GM20000 (cell line): ENCODE measurements at places on chromosomes 2 and 18.

DNA sequence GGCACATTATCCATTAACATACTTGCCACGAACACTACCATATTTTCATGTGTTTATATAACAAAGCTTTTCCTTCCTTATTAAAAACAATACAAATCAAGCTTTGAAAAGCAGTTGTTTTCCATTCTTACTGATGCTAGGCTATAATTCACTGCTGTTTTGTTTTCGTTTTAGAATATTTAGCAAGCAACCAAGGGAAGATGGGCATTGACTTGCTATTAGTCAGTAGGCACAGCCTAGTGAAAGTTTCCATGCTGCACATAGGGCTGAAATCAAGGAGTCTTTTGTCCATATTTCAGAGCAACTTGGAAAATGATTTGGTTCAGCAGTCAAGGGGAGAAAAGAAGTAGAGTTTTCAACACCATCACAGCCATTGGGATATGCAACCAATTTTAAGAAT, 31.3 kb downstream of the BCL2 start:
- no peak for DNase-seq

DNA sequence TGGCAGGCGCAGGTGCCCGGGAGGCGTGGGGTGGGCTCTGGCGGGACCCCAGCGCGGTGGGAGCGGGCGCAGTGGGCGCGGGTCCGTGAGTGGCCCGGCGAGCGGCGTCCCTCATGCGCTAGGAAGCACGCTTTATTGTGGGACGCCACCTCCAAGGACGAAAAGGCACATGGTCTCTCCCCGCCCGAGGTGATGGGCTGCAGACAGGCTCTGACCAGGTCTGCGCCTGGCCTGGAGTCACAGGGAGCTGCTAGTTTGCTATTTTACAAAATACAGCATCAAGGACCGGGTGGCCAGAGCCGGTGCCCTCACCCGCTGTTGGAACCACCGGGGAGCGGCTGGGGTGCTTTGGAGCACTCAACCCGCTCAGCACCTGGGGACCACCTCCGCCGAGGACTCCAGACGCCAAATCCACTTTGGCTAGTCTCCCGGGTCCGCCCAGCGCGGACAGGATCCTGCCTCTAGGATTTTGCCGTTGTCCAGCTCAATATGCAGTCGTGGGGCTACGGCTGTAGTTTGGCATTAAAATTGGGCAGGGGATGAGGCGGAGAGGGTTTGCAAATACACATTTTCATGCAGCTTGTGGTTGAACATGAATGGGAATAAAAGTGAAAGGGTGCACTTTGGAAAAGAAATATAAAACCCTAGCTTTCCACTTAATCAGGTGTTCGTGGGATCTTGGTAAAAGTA, 65.4 kb downstream of the LRRFIP1 start:
- no peak for DNase-seq

GRCh38 chr18:49747876-49748275, 65.5 kb downstream of the ACAA2 start:
- DNase-seq, result no peak

DNA sequence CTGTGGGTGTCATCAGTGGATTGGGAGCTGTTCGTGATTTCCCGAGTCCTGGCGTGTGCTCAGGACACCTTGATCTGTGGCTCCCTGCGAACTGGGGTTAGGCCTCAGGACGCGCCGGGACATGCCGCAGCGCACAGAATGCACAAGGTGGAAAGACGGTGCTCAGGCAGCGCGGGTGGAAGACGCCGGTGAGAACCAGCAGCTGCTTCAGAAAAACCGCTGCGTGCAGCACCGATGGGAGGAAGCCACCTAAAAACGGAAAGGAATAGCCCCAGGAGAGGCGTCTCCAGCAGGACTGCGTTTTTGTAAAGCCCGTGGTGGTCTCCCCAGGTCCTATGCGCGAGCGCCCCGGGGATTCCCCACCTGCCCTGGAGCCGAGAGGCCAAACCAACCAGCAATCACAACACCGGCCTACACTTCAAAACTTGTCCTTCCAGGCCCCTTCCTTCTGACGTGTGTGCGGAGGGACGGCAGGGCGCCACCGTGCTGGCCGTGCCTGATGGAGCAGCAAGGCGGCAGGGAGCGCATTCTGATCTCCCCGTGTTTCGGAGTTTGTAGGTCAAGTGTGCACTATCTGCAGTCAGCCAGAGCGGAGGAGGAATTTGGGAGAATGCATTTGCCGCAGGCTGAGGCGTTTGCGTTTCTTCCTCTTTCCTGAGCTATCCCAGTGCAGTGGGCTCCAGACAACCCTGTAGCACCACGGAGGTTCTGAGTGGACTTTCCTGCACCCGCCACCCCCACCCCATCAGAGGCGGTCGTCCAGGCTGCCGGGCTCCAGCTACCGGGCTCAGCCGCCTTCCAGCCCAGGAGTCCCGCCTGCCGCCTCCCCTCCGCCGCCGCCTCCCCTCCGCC, 32.2 kb downstream of the RTP5 start:
- DNase-seq, result no peak

- DNase-seq, result no peak
Measured at GRCh38 chr18:3014503-3015203, 1.7 kb upstream of the LPIN2 start.

DNA sequence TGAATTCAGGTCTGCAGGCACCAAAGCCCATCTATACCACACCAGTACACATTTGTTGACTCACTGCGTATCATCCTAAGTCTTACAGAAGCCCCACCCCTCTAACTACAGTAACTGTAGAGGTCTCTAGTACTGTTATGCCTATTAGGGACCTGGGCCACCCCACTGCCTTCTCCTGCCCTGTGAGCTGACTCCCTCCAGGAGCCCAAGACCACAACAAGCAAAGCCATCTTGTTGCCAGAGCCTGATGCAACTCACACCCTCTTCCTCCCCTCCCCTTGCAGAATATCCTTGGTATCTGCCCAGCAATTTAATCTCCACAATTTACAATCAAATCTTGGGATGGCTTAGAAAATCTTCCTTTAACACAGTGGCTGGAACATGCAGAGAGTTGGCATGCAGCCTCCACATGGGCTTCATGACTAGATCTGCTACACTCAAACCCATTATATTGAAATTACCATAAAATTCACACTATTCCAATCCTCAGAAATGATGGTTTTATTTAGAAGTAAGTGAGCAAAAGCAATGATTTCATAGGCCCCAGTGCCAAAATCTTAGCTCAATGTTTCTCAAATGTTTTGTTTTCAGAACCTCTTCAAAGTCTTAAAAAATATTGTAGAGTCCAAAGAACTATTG, 17.7 kb upstream of the CYP1B1 start:
- DNase-seq, result no peak

- DNase-seq, result no peak
Measured at GRCh38 chr2:595831-596592, 81.2 kb downstream of the TMEM18 start.

DNA sequence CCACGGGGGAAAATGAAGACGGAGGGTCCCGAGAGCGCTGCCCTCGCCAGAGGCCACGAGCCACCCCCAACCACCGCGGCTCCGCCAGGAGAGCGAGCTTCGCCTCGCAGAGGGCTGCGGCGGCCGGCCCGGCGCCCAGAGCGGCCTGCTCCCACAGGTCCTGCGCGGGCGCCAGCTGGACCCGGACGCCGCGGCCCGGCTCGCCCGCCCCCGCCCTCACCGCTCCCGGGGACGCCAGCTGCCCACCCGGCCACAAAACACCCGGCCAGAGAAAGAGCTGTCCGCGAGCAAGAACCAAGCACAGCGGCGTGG, 709 bp downstream of the PTPN2 start:
- DNase-seq, result no peak

DNA sequence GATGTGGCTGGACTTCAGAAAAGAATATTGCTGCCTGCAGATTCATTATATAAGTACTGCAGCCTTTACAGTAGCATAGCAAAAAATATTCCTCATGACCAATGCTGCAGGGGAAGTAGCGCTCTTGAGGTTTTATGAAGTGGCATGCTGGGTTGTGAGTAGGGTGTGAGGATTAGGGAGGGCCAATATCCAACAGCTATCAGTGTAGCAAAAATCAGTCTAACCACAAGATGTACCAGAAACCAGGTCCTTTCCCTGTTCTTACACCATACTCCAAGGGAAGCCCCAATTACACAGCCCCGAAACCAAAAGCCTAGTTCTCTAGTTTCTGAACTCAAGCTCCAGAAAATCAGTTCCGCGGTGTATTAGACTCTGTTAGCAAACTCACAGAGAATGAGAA, 1082.2 kb upstream of the DDX18 start:
- no peak for DNase-seq

DNA sequence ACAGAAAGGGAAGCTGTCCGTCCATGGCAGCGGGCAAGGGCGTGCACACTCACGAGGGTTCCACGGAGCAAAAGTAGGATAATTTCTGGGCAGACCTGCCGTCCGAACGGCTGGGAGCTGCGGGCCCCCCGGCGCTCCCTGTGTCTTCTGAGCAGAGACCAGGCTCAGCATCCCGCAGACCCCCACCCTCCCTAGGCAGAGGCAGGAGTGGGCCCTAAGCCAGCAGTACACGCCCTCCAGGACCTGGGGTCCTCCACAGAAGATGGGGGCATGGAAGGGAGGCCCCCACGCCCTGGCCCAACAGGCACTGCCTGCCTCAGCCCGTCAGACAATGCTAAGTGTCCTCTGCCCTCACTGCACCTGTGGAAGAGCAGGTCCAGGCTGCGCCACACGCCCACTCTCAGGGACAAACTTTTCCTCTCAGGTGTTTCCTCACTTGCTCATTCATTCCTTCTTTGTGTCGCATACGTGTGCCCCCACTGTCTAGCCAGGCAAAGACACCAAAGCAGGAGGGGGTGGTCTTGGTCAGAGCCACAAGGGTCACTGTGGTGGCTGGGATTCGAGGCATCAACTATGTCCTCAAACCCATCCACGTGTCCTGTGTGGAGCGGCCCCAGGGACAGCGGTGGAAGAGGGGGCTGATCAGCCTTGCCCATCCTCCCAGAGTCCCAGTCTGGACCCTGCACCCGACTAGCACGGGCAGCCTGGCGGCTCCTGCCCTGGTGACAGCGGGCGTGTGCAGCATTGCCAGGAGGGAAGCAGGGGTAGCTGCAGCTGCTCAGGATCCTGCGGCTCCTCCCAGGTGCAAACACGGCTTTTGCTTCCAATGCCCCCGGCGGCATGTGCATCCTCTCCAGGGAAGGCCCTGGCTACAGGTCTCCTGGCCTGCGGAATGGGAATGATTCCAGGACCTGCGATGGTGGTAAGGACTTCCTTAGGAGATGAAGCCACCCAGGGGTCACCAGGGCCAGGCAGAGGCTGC, 2.4 kb upstream of the GPC1 start:
- DNase-seq, result no peak

GRCh38 chr2:159152128-159152778, 134.2 kb downstream of the WDSUB1 start:
- no peak for DNase-seq

DNA sequence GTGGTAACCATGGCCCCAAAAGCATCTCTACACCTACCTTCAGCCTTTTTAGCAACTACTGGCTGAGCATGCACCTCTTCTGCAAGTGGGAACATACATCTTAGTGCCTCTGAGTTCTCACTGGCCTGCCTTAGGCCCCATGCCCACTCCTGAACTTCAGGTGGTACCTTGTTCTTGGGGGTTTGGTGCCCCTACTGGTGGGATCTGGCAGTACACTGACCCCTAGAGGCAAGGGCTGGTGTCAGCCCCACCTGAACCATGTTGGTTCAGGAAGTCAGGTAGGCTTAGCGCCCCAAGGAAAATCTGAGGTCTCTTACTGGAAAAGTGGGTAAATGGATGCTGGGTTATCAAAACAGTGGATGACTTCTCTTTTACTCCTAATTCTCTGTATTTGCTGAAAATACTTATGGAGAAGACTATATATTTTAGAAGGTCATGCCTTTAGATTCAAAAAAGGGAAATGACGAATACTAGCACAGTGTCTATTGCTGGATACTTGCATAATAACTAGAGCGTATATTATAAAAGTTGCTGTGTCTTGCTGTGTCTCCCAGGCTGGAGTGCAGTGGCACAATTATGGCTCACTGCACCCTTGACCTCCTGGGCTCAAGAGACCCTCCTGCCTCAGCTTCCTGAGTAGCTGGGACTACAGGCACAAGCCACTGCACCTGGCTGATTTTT, 84.6 kb downstream of the RAB31 start:
- DNase-seq, result peak; percentile 20

DNA sequence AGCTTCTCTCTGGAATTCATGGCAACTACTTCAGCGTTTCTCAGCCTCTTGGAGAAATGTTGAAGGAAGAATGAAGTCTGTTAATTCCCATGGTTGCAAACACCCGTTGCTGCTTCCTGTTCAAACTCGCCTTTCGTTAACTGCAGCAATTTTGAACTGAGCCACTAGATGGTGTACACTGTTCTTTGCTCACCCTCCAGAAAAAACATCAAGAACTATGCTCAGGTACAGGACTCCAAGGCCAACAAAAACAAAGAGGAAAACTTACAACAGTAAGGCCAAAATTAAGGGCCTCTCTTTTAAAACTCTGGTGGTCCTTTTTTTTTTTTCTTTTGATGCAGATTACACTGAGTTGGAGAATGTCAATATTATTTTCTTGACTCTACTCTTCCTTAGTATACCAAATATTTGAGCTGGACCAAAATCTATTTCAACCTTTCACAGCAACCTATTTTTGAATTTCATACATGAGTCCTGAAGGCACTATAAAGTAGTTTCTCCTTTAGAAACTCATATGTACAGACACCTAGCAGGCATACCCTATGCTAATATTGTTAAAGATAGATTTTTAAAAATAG, 58.2 kb downstream of the KLHL14 start:
- peak; percentile 48 for DNase-seq

DNA sequence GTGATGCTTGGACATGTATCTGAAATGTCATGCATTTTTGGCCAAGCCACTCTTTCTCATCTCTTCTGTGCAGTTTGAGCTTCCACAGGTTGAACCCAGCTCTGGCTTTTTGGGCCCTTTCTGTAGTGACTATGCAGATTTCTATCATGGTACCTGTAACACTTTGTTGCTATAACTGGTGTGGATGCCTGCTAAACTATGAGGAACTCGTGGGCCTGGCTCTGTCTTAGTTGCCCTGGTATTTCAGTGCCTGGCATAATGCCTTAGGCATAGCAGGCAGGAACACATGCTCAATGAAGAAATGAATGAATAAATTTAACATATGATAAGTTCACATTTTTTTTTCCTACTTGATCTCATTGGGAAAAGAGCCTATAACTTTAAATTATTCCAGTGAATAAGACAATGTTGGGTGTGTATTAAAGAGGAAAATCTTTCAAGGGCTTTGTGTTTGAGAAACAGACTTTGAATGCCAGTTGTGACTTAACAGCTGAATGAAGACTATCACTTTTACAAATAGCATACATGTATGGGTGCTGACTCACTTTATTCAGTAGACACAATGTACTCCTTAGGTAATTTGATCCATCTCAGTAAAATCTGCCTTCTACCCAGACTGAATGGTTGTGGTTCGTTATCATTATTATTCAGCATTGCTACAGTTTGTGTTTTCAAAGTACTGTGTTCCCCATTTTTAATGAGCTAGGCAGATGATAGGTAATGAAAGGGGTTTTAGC, 86.4 kb upstream of the MAP4K3 start:
- no peak for DNase-seq

DNA sequence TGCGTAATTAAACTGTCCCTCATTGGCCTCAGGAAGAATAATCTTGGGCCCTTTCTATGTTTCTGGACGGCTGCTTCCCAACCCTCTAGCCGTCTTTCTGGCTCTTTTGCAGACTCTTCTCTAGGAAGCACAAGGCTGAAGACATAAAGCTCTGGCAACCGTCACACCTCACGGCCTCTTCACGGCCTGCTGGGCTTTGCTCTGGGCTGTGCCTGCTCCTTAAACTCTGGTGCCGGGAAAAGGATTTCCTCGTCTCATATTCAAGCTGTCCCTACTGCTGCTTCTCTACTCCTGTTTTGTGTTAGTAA, 36.0 kb upstream of the WIPF1 start:
- DNase-seq, result no peak
